RPMI7951 (cell line): ENCODE measurements at places on chromosomes 6 and 20. TPM values are rescaled to one million over a fixed set of nuclear protein-coding genes. Genes with fewer than 3 reads are reported as not detected.

Gene TP53TG5
- total RNA-seq = not detected in 2 replicates

Gene GPR63
- total RNA-seq = 0.24 and 0.29 TPM in 2 replicates

DNA sequence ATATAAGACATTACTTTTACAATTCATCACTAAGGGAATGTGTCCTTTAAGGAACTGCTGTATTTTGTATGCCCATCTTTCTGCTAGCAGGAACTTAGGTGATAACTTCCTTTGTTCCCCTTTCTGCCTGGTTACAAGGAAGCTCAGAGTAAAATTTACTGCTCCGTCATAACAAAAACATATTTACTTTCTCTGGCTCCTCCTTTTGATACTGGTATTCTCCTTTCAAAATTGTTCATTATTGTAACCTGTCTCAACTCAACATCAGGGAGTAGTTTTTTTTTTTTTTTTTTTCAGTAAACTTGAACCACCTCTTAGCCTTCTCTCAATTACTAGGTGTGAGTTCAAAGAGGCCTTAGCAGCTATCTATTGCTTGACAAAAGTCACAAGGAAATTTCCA is 37.1 kb downstream of the RIPOR2 start:
- no peak for DNase-seq

- peak; percentile 37 for DNase-seq
Measured at GRCh38 chr6:49565855-49566254, 15.4 kb downstream of the C6orf141 start.

DNA sequence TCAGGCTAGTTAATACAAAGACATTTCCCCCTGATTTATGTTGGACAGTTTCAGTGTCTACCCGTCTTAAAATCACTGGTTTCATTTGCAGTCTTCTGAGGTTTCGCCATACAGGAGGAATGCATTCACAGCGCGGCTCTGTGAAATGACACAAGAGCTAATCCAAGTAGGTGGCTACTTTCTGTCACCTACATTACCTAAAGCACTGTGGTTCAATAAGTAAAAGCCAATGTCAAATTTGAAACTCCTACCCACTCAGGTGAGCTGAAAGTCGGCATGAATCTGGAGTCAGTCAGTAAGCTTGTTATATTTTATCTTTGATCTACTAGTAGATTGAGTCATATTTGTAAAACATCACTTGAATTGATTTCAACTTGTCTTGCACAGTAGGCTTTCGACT is 370.8 kb downstream of the LAMA2 start:
- DNase-seq = no peak

DNA sequence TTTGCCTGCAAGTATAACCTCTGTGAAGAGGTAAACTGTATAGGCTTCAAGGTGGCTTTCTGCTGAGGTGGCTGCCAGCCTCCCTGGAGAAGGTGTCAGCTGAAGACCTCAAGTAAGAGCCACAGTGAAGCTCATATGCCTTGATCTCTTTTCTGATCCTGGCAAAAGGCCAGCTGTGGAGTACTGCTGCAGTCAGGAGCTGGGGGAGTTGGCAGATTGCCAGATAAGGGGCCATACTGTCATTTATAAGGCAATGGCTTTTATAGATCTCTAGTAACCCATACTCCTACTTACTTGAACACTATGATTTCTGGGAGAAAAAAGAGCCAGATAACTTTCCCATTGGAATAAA is 8.8 kb upstream of the CEP85L start:
- peak; percentile 24 for DNase-seq

- DNase-seq = no peak
Measured at GRCh38 chr6:21312118-21312517, 281.4 kb upstream of the SOX4 start.

Gene TULP1
- not detected in 2 replicates for total RNA-seq

GRCh38 chr6:26613689-26614683 is 17.2 kb downstream of the ABT1 start:
- no peak for DNase-seq
